Activated naive CD8-positive, alpha-beta T cell treated with anti-CD3 and anti-CD28 coated beads, Interleukin-2, amount 50 U/mL, for 24 hours (primary cell): ENCODE measurements at places on chromosomes 5 and 9.

GRCh38 chr5:134151723-134152122 is 25.0 kb downstream of the SKP1 start:
- DNase-seq = no peak

DNA sequence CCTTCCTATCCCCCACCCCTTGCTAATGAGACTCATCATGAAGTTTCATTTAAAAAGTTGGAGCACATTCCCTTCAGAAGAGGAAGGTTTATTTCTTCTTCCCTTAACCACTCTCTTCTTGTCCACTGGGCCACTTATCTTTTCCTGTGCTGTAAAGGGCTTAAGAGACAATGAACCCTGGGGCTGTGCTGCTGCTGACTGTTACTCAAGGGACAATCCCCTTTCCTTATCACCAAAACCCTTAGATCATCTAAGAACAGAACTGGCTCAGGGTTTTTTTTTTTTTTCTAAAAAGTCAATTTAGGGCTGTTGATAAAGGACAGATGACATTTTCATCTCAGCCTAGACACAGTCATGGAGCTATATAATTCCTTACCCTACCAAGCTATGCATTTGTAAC is 29.6 kb downstream of the CAPSL start:
- DNase-seq = no peak

DNA sequence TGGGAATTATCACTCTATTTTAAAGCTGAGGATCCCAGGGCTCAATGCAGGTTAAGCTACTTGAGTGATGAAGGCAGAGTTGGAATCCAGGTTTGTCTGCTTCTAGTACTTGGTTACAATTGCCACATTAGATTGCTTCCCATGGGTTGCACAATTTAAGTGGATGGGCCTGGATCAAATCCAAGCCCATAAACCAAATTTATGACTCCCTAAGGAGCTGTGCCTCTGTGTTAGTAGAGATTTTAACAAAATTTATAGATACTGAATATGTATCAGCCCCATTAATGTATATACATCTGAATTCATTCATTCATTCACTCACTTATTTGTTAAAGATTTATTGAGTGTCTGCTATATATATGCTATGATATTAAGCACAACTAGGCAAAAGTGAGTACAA is 332.3 kb upstream of the KLF9 start:
- DNase-seq = no peak

DNA sequence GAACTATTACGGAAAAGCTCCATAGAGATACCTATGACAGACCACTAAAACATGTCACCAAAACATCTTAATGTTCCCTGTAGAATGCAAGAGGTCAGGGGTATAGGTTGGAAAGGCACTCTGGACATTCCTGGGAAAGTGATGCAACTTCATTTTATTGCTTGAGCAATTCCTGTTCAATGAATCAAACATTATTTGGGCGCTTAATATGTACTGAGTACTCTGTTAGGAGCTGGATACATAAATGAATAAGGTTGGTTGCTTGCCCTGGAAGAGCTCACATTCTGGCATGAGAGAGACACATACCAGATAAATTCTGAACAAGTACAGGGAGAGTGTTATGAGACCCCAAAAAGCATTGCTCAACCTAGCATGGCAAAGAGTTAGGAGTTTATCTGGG is 408.9 kb upstream of the DMAC1 start:
- no peak for DNase-seq

GRCh38 chr5:98779264-98779877 is 5.9 kb downstream of the RGMB start:
- DNase-seq = no peak

- DNase-seq = no peak
Observed at GRCh38 chr9:110125763-110126351, 82.1 kb downstream of the C9orf152 start.

GRCh38 chr9:111648066-111648465 is 13.3 kb upstream of the GNG10 start:
- no peak for DNase-seq
